ENCODE measurements at places on chromosomes 7 and 10.

- peak; percentile 28 for DNase-seq
Measured at GRCh38 chr7:134186801-134187200, 59.7 kb downstream of the LRGUK start.

GRCh38 chr7:129825209-129825970 lies 127.4 kb downstream of the UBE2H start:
- DNase-seq, result peak; percentile 76

GRCh38 chr7:25296086-25296485 lies 67.8 kb upstream of the NPVF start:
- DNase-seq, result no peak

DNA sequence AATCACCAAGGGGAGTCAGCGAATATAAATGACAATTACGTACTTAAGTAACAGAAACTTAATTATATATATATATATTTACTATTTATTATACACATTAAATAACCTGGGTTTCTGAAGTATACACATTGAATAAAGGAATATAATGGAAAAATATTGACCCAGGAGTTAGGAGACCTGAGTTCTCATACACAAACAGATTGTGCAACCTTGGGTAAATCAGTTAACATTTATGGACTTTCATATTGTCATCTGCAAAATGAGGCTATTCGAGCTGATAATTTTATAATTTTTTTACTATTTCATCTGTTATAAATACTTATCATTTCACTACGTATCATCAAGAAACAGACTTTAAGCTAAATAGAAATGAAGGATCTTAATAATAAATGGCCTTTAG lies 75.1 kb upstream of the SRRM3 start:
- no peak for DNase-seq

DNA sequence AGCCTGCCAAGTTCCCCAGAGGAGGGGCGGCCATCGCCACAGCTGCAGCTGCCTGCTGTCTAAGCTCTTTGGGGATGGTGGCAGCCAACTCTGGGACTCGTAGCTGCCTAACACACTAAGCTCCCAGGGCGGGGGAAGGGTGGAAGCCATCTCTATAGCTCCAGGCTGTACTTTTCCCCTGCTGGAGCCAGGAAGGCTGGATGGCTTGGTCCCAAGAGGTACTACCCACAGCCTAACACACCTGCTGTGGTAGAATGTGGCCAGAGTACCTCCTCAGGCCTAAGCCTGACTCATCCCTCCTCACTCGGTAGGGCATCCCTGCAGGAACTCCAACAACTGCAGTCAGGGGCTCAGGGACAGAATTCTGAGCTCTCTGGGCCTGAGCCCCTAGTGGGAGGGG lies 151.7 kb upstream of the TAC1 start:
- DNase-seq, result no peak

- DNase-seq, result no peak
Measured at GRCh38 chr10:126732308-126732707, 61.8 kb upstream of the C10orf90 start.

- no peak for DNase-seq
Measured at GRCh38 chr10:124624895-124625294, 119.3 kb downstream of the FAM53B start.

- peak; percentile 24 for DNase-seq
Measured at GRCh38 chr7:137007001-137007694, 138.7 kb downstream of the CHRM2 start.

- DNase-seq, result peak; percentile 11
Measured at GRCh38 chr7:38217672-38218071, 39.6 kb downstream of the STARD3NL start.

GRCh38 chr7:134724606-134725005 lies 54.8 kb upstream of the CALD1 start:
- peak; percentile 59 for DNase-seq

- peak; percentile 69 for DNase-seq
Measured at GRCh38 chr10:28533571-28534304, 820 bp downstream of the WAC start.

- no peak for DNase-seq
Measured at GRCh38 chr10:67794909-67795460, 43.0 kb downstream of the DNAJC12 start.

DNA sequence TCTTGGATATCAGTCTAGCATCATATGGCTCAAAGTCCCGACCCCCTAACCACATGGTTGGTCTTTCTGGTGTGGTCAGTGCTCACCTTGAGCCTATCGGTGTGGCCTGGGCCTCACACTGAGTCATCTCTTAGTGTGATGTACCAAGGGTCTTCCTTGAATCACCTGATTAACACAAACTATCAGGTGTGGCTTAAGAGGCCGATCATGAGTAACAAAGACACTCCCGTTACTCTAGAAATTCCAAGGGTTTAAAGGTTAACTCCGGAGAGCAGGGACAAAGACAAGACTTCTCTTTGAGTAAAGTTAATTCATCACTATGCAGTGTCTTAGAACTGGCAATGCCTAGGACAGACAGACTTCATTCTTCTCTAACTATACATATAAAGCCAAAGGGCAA lies 52.3 kb upstream of the ARMC3 start:
- no peak for DNase-seq

DNA sequence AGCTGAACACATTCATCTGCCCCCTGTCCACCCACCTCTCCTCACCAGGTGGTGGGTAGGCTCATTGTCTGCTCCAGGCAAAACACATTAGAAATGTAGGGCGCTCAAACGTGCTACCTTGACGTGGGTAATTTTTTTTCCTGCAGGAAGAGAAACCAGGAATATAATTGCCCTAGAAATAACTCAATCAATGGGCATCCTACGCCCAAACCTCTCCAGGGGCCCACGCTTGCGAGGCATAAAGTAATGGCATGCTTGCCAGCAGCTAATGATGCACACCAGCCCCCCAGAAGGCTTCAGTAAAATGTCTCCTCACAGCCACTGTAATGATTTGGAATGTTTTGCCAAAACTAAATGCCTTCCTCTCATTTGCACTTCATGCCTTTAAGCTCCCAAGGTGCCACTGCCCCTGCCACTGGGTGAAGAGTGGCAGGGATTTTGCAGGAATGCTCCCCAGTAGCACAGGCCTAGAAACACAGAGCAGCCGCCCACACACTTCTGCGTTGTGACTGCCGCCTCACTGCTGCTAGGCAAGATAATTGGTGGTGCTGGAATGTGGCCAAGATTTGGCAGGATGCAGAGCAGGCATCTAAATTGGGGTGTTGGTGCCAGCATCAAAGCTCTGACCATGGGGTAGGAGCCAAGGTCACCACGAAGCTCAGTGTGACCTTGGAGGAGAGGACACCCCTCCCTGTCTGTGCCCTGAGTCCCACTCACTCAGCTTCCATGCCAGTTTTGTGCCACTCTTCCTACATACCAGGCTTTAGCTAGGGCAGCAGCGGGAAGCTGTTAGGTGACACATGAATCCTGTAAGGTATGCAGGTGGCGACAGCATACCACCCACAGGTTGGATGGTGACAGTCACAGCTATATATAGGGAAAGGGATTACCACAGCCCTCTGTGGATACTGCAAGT lies 48.7 kb upstream of the PPP1R3C start:
- no peak for DNase-seq

DNA sequence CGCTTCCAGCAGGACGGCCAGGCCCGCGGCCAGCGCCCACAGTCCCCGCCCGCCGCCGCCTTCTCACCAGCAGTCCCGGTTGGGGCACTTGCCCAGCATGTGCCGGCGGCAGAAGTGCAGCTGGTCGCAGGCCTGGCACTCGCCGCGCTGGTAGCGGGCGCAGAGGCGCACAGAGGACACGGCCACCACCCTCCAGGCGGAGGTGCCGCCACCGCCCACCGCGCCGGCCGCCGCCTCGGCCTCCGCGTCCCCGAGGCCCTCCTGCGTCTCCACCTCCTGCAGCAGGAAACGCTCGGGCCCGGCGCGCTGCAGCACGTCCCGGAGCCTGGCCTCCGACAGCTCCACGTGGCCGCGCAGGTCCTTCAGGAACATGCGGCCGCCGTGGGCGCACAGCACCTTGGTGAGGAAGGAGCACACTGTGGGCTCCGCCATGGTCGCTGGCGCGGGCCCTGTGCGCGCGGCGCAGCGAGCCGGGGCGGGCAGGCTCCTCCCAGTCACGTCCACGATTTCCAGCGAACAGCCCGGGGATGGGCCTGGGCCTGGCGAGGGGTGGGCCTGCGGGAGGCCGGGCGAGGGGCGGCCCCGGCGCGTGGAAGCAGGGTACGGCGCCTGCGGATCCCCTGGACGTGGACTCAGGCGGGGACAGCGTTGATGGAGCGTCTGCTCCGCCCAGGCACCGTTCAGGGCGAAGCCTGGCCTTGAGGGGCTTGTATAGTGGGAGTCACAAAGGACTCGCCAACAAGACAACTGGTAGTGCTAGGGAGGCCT lies at the start of gene ZC3HAV1L:
Gene ZC3HAV1L (minus strand): TSS at position 457 of the 768 bp plus-strand sequence. CDS start 25 bp downstream, at position 432.
- peak; percentile 68 for DNase-seq

- no peak for DNase-seq
Measured at GRCh38 chr10:49090696-49091380, 24.5 kb downstream of the VSTM4 start.

DNA sequence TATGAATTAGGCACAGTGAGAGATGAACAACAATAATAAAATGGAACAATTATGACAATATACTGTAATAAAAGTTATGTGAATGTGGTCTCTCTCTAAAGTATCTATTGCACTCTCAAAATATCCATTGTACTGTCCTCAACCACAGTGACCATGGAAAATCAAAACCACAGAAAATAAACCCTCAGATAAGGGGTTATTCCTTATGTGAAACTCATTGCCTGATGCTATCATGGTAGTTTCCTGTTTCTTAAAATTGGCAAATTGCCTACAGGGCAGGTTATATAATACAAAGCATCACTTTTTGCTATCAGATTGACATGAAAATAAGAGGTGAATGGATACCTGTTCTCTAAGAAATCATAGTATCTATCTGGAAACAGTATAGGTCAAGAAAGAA lies 3.8 kb downstream of the MCM10 start:
- DNase-seq, result no peak

DNA sequence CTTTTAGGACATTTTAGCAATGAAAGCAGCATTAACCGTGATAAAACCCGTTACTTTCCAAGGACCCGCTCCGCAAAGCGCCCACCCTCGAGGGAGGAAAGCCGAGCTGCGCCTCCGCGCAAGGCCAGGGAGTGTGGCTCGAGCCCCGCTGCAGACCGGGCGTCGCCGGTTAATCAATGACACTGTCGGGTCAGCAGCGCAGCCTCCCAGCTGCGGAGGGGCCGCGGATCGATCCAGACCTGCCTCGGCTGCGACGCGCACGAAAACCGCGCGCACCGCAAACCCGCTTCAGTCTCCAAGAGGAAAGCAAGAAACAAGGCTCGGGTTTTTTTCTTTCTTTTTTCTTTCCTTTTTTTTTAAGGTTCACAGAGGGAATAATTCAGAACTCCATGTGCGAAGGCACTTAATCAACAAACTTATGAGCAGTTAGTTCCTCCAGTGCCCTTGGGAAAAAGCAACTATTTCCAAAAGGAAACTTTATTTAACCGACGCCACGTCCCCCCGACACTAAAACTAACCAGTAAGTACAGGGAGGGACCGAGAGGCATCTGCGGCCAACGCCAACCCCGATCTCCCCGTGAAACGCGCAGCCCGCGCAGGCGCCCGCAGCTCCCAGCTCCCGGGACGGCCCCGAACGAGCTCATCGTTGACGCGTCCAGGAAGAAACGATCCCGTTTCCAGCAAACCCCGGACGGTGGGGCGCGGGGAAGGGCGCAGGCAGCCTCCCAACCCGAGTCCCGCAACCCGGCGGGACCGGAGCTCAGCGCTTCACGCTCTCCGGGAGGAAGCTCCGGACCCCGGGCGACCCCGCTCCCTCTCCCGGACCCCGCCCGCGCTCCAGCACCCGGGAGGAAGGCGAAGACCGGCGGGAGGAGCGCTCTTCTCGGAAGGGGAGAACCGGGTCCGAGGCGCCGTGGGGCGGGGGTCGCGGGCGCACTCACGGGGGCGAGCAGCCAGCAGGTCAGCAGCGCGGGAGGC lies 598 bp downstream of the VIPR2 start:
- no peak for DNase-seq

DNA sequence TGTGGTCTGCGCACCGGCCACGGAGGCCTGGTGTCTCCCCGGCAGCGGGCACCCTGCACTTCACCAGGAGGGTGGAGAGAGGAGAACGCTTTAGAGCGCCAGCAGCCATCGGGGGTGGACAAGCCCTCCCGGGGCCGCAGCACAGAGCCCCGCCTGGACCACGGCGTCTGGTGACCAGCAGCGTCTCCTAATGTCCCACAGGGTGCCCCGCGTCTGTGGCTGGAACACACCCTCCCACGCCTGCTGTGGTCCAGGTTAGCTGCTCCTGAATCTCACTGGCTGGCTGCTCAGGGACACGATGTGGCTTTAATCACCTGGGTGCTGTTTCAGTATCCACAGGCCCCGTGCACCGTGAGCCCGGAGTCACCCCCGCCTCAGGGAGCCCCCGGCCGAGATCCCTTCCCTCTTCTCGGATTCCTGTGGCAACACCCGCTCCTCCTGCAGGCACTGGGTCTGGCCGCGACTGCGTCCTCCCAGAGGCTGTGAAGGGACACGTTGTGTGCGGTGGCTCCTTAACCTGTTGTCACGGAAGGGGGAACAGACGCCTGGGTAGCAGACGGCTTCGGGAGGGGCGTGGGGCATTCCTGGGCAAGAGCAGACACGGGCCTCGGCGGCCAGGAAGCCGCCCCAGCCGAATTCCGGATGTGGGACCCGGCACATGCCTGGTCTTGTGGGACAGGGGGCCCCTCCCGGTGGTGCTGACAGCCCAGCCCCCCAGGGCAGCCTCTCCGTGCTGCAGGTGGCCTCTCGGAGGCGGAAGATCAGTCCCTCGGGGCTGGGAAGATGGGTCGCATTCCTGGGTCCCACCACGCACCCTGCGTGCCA lies 78.9 kb downstream of the FOXL3 start:
- no peak for DNase-seq

- DNase-seq, result peak; percentile 44
Measured at GRCh38 chr7:45574669-45575500, 717 bp downstream of the ADCY1 start.

- DNase-seq, result peak; percentile 55
Measured at GRCh38 chr7:91852263-91852741, 28.2 kb downstream of the MTERF1 start.

DNA sequence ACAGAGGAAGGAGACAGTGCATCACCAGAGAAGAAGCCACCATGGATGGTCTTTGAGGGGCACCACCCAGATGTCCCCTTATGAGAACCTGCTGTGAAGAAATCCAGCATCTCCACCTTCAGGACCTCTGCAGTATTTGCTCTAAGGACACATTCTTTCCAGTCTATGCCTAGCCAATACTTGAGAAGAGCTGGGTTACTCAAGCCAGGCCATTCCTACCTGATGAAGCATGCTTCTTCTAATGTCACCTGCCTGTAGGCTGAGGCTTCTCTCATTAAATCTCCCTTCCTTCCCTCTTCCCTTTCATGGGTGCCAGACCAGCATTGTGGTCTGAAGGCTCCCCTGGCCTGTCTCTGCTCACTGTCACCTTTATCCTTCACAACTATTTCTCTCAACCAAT lies 654.5 kb upstream of the AUTS2 start:
- no peak for DNase-seq
